ENCODE measurements at places on chromosomes 13 and 19.
A peak's percentile ranks its signal among the peaks of the same experiment; 100 is the strongest.

GRCh38 chr19:14325863-14326262, 55.4 kb upstream of the ADGRE5 start:
- DNase-seq, result no peak

- DNase-seq, result no peak
These were observed 15.2 kb downstream of the ZNF473 start for GRCh38 chr19:50040967-50041366.

- DNase-seq, result peak; percentile 61
These were observed 997 bp upstream of the SAMD4B start for GRCh38 chr19:39341129-39341718.

DNA sequence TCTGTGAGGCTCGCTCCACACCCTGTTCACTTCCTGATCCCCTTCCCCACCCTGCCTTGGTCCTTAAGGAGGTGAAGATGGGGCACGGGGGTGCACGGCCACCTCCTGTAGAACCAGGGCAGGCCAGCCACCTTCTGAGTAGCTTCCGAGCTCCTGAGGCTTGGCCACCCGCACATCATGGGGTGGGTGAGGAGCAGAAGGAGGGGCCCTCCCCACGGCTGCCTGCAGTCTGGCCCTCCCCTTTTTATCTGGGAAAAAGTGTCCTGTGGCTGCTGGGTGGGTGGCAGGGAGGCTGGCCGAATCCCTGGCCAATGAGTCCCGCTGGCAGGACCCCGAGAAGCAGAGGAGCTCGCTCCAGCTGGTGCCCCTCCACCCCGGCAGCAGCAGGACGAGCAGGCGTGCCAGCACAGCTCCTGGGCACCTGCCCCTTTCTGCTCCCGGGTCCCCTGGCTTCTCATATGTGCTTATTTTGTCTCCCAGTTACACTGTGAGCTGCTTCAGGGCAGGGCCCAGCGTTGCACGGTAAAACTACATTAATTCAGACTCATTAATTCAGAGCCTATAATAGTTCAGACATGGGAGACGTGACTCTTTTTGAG, 135.0 kb downstream of the KDM4B start:
- DNase-seq, result no peak

GRCh38 chr13:69657676-69658075, 449.9 kb upstream of the ATXN8OS start:
- DNase-seq, result no peak
